ENCODE measurements at places on chromosomes 16 and 17.

DNA sequence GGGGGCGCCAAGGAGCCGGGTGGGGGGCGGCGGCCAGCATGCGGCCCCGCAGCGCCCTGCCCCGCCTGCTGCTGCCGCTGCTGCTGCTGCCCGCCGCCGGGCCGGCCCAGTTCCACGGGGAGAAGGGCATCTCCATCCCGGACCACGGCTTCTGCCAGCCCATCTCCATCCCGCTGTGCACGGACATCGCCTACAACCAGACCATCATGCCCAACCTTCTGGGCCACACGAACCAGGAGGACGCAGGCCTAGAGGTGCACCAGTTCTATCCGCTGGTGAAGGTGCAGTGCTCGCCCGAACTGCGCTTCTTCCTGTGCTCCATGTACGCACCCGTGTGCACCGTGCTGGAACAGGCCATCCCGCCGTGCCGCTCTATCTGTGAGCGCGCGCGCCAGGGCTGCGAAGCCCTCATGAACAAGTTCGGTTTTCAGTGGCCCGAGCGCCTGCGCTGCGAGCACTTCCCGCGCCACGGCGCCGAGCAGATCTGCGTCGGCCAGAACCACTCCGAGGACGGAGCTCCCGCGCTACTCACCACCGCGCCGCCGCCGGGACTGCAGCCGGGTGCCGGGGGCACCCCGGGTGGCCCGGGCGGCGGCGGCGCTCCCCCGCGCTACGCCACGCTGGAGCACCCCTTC lies 484 bp downstream of the FZD2 start:
- no peak for DNase-seq

DNA sequence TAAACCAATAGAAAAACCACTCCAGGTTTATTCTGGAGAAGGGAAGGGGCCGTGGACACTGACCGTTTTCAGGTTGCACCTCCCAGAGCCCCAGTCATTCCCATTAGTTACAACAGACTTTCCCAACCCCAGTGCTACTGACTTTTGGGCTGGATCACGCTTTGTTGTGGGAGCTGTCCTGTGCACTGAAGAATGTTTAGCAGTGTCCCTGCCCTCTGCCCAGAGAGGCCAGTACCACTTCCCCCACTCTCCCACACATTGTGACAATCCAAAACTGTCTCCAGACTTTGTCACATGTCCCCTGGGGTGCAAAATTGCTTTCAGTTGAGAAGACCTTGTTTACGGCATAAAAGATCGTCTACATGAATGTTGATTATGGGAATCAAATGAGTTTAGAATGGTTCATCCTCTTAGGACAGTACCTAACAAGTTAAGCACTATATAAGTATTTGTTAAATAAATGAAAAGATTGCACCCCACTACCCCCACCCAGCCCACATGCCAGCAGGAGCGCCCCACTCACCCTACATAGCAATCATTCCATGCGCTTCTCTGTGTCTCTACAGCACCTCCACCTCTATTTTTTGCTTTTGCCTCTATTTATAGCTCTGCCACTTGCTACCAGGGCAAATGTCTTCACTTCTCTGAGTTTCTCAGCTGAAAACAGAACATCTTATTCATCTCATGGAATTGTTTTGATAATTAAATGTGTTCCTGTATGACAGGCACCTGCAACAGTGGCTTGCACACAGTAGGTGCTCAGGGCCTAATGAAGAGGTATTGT lies 104.9 kb downstream of the AXIN2 start:
- no peak for DNase-seq

DNA sequence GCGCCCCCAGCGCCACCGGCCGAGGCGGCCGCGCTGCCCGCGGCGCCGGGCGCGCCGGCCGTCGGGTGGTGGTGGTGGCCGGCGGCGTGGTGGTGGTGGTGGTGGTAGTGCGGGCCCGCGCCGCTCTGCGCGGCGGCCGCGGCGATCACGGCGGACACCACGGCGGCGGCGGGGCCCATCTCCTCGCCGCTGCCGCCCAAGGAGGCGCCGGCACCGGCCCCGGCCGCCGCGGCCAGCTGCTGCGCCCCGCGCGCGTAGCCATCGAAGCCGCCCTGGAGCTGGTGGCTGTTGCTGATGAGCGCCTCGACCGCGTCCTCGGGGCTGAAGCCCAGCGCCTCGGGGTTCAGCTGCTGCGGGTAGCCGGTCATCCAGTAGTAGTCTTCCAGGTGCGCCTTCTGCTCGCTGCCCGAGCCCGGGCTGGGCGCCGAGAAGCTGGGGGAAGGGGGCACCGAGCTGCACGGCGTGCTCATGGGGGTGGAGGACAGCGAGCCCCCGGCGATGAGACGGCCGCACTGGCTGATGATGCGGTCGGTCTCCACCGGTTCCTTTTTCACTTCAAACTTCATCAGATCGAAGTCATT lies 1.2 kb downstream of the MAF start:
- peak; percentile 19 for DNase-seq

- no peak for DNase-seq
These were observed 287.3 kb upstream of the MAF start for GRCh38 chr16:79887541-79888540.

DNA sequence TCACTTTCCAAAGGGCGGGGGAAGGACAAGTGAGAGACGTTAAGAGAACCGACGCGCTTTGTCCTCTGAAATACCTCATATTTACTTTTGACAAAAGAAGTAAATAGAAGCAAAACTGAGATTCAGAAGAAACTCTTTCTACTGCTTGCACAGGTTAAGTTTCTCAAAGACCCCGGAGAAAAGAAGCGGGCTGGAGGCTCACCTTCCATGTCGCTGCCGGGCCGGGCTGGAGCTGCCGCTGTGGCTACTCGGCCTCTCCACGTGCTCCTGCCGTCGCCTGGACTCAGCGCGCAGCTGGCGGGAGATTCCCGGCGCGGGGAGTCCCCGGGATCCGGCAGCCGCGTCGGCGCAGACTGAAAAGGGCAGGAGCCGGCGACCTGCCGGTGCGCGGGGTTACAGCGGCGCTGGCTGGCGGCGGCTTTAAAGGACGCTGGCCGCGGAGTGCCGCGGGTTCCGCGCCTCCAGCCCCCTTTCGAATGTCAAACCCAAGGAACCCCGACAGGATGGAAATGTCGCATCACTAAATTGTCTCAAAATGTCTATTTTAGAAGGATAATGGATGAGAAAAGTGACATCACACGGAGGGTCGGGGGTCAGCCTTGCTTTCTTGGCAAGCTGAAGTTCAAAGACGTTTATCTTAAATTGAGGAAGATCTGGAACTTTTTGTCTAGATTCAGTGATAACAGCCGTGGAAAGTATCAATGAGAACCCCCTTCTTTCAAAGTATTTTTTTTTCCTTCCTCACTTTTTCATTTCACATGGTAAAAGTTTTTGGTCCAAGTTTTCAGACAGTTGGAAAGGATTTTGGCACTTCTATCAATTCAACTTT lies at the start of gene IKZF3:
Gene IKZF3 (minus strand): TSS at position 395 of the 829 bp plus-strand sequence. CDS start 186 bp downstream, at position 209.
- peak; percentile 82 for DNase-seq

GRCh38 chr17:50064253-50065001 lies 8.5 kb downstream of the ITGA3 start:
- DNase-seq = no peak

DNA sequence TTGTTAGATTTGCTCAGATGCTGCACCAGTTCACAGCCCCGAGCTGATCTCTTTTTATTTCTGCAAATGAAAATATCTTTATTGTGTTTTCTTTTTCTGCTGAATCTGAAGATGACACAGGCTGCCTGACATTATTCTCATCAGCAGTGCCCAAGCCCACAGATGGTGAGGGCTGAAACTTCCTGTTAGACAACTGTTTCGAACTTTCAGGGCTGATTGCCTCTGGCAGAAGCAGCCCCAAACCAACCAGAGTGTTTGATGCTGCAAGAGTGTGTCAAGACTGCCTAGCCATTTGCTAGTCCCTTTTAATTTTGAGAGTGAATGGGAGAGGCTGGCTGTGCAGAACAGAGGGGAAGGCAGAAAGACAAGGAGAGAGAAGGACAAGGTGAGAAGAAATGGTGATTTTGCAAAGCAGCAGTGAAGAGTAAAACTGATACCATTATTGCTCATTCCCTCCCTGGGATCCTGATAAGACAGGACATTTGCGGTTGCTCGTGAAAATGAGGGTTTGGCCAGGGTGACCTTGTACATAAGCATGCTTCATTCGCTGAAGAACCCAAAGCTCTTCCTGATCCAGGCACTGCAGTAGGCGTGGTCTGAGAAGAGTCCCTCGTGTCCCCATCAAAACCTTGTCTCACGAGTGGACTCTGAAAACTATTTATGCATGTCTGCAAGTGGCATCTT lies 77.2 kb downstream of the TMEM114 start:
- no peak for DNase-seq

DNA sequence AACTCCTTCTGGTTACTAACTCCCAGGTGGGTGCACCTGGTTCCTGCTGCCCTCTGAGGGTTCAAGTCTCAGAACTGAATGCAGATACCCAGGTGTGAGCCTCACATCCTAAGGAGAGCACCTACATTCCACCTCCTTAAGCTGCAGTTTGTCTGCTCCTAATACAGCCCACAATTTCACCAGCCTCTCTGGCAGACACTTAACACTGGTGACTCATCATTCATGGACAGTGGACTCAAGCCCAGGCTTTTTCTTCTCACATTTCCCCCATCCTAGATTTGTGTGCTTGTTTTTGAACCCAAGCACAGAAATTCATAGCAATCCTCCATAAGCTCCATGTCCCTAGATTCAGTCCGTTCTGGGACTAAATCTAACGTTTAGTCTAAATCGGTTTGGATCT lies 7.0 kb upstream of the MAF start:
- DNase-seq = no peak

- DNase-seq = no peak
These were observed 129.9 kb upstream of the ZFHX3 start for GRCh38 chr16:73177729-73178295.

DNA sequence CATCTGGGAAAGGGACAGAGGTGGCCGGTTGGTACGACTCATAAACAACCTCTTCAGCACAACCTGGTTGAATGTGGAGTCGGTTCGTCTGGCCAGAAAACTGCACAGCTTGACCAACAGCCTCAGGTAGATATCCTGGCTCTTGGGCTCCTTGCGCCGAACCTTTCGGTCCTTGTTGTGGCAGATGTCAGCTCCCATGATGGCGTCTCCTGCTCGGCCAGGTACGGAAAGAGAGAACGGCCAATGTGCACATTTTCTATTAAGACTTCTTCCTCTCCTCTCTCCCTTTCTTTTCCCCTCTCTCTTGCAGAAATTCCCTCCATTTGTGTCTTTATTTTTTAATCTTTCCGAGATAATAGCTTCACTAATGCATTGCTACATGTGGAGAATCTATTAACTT lies 41.8 kb upstream of the CNTNAP4 start:
- DNase-seq = no peak

GRCh38 chr16:88558457-88559442 lies 11.5 kb upstream of the ZC3H18 start:
- no peak for DNase-seq

DNA sequence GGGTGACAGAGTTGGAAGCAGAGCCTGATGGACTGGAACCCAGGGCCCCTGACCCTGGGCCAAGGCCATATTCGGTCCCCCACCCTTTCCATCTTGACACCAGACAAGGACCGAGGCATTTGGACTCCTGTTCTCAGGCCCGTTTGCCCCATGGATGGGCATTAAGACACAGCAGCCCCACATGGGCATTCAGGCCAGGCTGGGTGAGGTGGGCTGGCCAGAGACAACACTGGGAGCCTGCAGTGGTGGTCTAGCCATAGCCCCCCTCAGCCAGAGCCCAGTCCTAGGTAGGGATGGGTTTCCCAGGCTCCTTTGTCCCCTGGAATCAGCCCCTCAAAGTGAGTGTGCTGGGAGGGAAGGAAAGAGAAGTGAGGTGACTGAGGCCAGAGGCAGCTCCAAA lies 1.6 kb downstream of the PDK2 start:
- no peak for DNase-seq

DNA sequence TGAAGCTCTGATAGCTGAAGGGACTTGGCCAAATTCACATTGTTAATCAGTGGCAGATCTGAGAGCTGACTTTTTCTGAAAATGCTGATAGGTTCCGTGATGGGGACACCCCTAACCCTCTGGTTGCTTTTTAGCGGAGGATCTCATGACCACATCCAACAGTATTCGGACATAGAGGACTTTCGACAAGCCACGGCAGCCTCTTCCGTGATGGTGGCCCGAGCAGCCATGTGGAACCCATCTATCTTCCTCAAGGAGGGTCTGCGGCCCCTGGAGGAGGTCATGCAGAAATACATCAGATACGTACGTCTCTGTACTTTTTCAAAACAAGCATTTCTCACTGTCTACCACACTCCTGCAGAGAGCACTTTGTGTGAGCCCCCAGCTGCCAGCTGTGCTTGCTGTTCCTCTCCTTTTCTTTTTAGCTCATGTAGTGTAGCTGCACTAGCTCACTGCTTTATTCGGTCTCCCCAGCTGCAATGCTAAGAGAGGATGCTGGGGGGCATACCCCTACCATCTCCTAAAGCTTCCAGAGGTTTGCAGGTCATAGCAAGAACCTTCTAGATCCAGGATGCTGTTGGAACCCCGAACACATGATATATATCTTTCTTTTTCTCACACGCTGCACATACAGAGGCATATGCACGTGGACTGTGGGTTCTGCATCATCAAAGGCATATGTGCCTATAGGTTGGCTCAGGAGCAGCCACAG lies 14.2 kb upstream of the NFATC3 start:
- DNase-seq = no peak

- no peak for DNase-seq
These were observed 60.1 kb downstream of the TK2 start for GRCh38 chr16:66489818-66490217.

GRCh38 chr17:63270610-63271009 lies 175.5 kb downstream of the CYB561 start:
- DNase-seq = no peak

DNA sequence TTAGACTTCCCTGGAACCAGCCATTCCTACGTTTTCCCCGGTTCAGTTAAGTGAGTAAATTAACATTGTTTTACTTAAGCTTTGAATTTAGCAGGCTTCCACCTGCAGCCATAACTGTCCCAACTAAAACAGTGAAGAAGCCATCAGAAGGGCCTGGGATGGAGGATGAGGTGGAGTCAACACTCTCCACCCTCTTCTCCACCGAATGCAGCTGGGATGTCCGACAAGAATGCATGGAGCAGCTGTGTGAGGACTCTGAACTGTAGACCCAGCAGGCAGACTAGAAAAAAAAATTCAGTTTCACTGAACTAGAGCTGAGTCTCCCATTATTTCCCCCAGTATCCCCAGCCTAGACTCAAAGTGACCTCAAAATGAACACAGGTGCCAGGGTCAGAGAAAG lies 114.8 kb downstream of the C16orf95 start:
- no peak for DNase-seq

GRCh38 chr16:77684181-77684526 lies 38.2 kb upstream of the NUDT7 start:
- no peak for DNase-seq

- no peak for DNase-seq
These were observed 93.3 kb downstream of the CMIP start for GRCh38 chr16:81537721-81538561.

DNA sequence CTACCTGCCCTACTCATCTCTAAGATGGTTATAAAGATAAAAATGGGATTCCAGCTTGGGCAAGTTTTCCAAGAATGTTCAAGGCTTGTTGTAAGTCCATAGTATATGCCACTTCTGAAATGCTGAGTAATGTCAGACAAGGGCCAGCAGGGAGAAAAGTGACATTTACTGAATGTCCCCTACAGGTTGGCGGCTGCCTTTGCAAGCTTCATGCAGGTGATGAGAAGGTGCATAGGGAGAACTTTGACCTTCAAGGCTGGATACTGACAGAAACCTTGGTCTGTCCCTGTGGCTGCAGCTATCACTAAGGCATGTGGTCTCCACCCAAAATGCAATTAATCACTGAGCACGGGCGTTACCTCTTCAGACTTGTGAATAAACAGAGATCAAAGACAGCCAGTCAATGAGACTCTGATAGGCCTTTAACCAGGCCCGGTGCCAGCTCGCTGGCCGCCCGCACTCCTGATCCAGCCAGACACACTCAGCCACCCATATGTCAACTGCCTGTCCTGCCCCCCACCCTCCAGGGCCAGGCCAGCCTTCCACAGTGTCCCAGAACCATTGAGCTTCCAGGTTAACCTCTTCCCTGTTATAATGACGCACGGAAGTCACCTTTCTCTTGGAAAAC lies 26.8 kb upstream of the AXIN2 start:
- DNase-seq = no peak

Data from activated CD4-positive, alpha-beta T cell treated with anti-CD3 and anti-CD28 coated beads for 4 hours (primary cell).